Tibial nerve (tissue), 4 donors: ENCODE measurements at places on chromosomes 6 and 20. TPM values are rescaled to one million over a fixed set of nuclear protein-coding genes. Genes with fewer than 3 reads are reported as not detected.
A peak's percentile ranks its signal among the peaks of the same experiment; 100 is the strongest.

DNA sequence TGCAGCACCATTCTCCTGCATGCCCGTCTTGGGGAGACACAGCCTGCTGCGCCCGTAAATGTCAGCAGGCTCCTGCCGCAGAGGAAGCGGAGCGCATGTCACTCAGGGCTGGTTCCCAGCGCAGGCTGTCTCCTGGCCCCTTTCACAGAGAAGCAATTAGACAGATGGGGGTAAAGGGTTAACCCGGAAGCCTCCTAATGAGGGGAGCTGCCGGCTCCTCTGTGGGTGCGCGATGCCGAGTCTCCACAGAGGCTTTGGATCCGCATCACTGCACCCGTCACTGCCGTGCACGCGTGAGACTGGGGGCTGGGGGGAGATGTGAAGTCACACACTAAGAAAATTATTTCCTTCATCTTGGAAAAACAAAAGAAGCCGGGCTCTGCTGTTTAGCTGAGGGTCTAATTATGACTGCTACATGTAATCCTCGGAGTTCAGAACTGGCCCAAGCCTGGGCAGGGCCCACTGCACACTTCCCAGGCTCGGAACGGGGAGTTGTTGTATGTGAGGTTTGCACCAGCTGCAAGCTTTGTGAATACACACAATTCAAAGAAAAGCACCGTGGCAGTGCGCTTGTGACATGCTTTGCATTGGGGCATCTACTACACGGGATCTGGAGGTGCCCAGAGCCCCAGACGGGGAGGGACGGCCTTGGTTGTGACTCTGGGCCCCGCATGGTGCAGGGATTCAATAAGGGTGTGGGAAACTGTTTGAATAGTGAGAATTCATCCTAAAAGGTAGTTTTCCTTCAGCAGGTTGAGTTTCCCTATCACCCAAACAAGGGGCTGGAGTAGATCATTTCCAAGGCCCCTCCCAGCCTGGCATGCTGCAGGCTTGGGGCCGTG lies 331.6 kb downstream of the TAF4 start:
- H3K4me1 ChIP-seq, result no peaks in the 10 kb centered on the region
- DNase-seq, result no peak
- no peak overlapping the region for H3K4me3 ChIP-seq
- H3K27me3 ChIP-seq, result no peaks in the 10 kb centered on the region
- no peaks in the 10 kb centered on the region for H3K36me3 ChIP-seq

DNA sequence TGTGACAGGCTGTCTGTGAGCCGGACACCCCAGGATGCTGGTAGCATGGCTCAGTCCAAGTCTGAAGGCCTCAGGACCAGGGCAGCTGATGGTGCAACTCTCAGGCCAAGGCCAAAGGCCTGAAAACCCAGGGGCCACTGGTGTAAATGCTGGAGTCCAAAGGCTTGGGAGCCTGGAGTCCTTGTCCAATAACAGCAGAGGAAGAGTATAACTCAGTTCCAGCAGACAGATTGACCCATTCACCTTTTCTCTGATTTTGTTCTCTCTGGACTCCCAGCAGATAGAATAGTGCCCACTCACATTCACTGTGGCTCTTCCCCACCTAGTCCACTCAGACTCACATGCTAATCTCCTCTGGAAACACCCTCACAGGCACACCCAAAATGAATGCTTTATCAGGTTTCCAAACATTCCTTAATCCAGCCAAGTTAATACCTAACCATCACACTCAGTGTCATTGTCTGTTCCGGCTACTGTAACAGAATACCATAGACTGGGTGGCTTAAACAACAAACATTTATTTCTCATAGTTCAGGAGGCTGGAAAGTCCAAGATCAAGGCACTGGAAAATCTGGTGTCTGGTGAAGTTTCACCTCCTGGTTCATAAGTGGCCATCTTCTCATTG lies 5.0 kb upstream of the TRAF3IP2 start:
- no peak for DNase-seq
- H3K4me3 ChIP-seq, result no peak overlapping the region
- H3K27ac ChIP-seq, result no peak overlapping the region
- peaks cover 5% of the 10 kb centered on the region for H3K4me1 ChIP-seq
- H3K36me3 ChIP-seq, result no peaks in the 10 kb centered on the region

GRCh38 chr6:135088818-135089809 lies 34.5 kb upstream of the HBS1L start:
- H3K27ac ChIP-seq, result no peak overlapping the region
- DNase-seq, result no peak
- H3K4me3 ChIP-seq, result no peak overlapping the region
- H3K27me3 ChIP-seq, result no peaks in the 10 kb centered on the region

Gene CLPSL2
- not detected for total RNA-seq

DNA sequence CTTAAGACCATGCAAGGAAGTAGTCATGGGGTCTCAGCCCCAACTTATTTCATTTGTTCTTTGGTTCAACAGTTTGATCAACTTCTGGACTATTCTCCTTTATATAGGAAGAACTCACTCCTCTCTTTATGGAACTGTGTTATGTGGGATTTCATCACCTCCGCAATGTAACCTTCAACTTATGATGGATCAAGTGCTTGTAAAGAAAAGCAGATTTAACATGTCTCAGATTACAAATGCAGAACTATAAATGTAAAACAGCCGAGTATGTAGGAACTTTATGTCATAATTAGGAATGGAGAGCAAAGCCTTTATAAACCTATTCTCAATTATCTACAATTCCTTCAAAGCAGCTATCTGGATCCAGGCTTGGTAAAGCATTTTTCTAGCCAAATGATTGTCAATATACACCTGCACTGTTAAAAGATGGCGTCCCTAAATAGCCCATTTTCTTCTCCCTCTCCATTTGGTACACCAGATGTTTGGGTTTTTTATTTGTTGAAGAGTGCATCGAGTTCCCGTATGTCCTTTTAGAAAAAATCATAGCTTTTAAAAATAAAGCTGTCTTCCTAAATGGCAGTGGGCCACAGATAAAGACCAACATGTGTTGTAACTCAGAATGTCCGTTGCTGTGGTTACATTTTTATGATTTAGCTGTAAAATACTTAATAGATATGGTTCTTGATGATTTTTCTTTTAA lies 985.1 kb upstream of the SLC35B3 start:
- no peaks in the 10 kb centered on the region for H3K27me3 ChIP-seq
- H3K27ac ChIP-seq, result no peak overlapping the region
- no peak for DNase-seq
- H3K4me3 ChIP-seq, result no peak overlapping the region
- no peaks in the 10 kb centered on the region for H3K4me1 ChIP-seq

DNA sequence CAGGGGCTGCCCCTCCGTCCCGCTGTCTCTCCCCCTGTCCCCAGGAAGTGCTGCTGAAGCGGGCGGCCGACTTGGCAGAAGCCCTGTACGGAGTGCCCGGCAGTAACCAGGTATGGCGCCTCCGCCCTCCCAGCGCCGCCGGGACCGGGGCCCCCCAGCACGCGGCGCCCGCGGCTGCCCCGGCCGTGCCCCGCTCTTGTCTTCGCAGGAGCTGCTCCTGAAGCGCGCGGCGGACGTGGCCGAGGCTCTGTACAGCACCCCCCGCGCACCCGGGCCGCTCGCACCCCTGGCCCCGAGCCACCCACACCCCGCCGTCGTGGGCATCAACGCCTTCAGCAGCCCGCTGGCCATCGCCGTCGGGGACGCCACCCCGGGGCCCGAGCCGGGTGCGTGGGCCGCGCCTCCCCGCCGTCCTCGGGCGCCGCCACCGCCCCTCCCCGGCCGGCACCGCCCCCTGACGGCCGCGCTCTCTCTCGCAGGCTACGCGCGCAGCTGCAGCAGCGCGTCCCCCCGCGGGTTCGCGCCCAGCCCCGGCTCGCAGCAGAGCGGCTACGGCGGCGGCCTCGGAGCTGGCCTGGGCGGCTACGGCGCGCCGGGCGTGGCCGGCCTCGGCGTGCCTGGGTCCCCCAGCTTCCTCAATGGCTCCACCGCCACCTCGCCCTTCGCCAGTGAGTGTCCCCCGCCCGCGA lies 48.4 kb downstream of the CPXM1 start:
- H3K4me3 ChIP-seq, result peak overlapping the region; percentile 50
- peak overlapping the region; percentile 35 for H3K27ac ChIP-seq
- H3K4me1 ChIP-seq, result peaks cover 29% of the 10 kb centered on the region
- H3K36me3 ChIP-seq, result no peaks in the 10 kb centered on the region
- no peak for DNase-seq

DNA sequence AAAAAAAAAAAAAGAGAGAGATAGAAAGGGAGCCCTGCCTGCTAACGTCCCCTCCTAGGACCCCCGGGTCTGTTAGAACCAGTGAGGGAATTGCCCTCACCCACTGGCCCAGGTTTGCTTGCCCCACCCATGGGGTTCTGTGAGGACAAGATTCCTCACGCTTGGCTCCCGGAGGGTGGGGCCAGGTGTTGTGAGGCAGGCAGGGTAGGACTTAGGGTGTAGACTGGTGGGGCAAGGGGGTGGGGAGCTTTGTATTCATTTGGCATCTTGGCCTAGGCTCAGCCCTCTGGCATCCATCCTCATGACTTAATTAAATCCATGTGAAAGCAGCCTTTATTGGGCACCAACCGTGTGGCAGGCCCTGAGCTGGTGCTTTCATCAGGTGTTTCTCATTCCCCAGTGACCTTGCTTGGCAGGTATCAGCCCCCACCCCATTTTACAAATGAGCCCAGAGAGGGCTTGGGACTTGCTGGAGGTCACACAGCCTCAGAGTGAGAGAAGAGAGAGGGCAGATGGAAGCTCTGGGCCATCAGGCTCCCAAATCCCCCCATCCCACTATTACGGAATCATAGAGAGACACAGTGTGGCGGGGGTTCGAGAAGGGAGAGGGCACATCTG lies 19.0 kb downstream of the RAB44 start:
- H3K4me1 ChIP-seq, result no peaks in the 10 kb centered on the region
- H3K4me3 ChIP-seq, result no peak overlapping the region
- no peaks in the 10 kb centered on the region for H3K36me3 ChIP-seq
- no peak overlapping the region for H3K27ac ChIP-seq
- no peaks in the 10 kb centered on the region for H3K27me3 ChIP-seq

- H3K36me3 ChIP-seq, result no peaks in the 10 kb centered on the region
- H3K27ac ChIP-seq, result peak overlapping the region; percentile 63
- H3K4me1 ChIP-seq, result peaks cover 28% of the 10 kb centered on the region
These were observed 87.7 kb downstream of the TMEM242 start for GRCh38 chr6:157235600-157236039.

Gene DDO
- total RNA-seq, result 2.1 TPM

GRCh38 chr6:16669227-16669626 lies 92.0 kb downstream of the ATXN1 start:
- H3K27me3 ChIP-seq, result no peaks in the 10 kb centered on the region
- no peak overlapping the region for H3K27ac ChIP-seq
- DNase-seq, result no peak

Gene SLC22A2
- not detected for total RNA-seq

Gene OR10C1
- total RNA-seq, result not detected

GRCh38 chr6:66179361-66179760 lies 472.3 kb upstream of the EYS start:
- no peaks in the 10 kb centered on the region for H3K36me3 ChIP-seq
- H3K4me1 ChIP-seq, result no peaks in the 10 kb centered on the region
- no peak overlapping the region for H3K27ac ChIP-seq
- H3K4me3 ChIP-seq, result no peak overlapping the region
- no peaks in the 10 kb centered on the region for H3K27me3 ChIP-seq

- no peaks in the 10 kb centered on the region for H3K36me3 ChIP-seq
- no peak for DNase-seq
- H3K4me1 ChIP-seq, result peaks cover 9% of the 10 kb centered on the region
- no peaks in the 10 kb centered on the region for H3K27me3 ChIP-seq
- no peak overlapping the region for H3K27ac ChIP-seq
- H3K4me3 ChIP-seq, result no peak overlapping the region
These were observed 143.4 kb downstream of the BCKDHB start for GRCh38 chr6:80249897-80250296.

DNA sequence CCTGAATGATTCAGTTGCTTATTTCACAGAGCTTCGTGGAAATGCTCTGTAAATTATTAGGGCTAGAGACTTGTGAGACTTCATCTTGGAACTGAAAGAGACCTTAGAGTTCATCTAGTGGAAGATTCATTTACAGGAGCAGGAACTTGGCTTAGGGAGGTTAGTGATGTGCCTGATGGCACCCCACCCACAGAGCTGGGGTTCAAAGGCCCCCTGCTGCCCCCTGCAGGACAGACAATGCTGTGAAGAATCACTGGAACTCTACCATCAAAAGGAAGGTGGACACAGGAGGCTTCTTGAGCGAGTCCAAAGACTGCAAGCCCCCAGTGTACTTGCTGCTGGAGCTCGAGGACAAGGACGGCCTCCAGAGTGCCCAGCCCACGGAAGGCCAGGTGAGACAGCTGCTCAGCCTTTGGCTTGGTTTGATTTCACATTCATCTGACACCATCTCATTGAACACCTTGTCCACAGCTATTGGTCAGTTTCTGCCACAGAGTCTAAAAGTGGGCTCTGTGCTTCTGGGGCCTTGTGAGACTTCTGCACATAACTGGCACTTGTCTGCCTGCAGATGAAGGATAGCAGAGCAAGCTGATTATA lies 25.1 kb downstream of the MYBL2 start:
- no peaks in the 10 kb centered on the region for H3K4me1 ChIP-seq
- H3K27me3 ChIP-seq, result no peaks in the 10 kb centered on the region
- H3K27ac ChIP-seq, result no peak overlapping the region
- peak; percentile 37 for DNase-seq

Gene NELFE
- total RNA-seq, result 101 TPM

- no peaks in the 10 kb centered on the region for H3K4me1 ChIP-seq
- DNase-seq, result no peak
- no peak overlapping the region for H3K4me3 ChIP-seq
- H3K36me3 ChIP-seq, result no peaks in the 10 kb centered on the region
- no peak overlapping the region for H3K27ac ChIP-seq
These were observed 184.2 kb upstream of the RREB1 start for GRCh38 chr6:6923605-6924004.

Gene MROH8
- total RNA-seq, result 2.7 TPM

DNA sequence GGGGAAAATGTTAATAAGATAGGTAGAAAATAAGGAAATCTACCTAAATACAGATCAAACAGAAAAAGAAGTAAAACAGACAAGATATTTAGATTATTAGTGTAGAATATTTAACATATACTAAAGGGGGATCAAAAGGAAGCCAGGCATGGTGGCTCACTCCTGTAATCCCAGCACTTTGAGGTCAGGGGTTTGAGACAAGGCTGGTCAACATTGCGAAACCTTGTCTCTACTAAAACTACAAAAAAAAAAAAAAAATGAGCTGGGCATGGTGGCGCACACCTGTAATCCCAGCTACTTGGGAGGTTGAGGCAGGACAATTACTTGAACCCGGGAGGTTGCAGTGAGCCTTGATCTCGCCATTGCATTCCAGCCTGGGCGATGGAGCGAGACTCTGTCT lies 55.5 kb downstream of the AFDN start:
- no peak overlapping the region for H3K27ac ChIP-seq
- H3K4me1 ChIP-seq, result no peaks in the 10 kb centered on the region
- peaks cover 53% of the 10 kb centered on the region for H3K36me3 ChIP-seq
- no peak overlapping the region for H3K4me3 ChIP-seq
- DNase-seq, result no peak

- no peak for DNase-seq
- H3K27ac ChIP-seq, result no peak overlapping the region
- H3K4me1 ChIP-seq, result no peaks in the 10 kb centered on the region
- no peaks in the 10 kb centered on the region for H3K27me3 ChIP-seq
- H3K36me3 ChIP-seq, result no peaks in the 10 kb centered on the region
These were observed 95.2 kb downstream of the JAG1 start for GRCh38 chr20:10578607-10579006.

Gene VEGFA
- 177 TPM for total RNA-seq

Gene DSP
- total RNA-seq, result 4.2 TPM
